ENCODE measurements at places on chromosomes 5 and 9. TPM values are rescaled to one million over a fixed set of nuclear protein-coding genes. Genes with fewer than 3 reads are reported as not detected.

DNA sequence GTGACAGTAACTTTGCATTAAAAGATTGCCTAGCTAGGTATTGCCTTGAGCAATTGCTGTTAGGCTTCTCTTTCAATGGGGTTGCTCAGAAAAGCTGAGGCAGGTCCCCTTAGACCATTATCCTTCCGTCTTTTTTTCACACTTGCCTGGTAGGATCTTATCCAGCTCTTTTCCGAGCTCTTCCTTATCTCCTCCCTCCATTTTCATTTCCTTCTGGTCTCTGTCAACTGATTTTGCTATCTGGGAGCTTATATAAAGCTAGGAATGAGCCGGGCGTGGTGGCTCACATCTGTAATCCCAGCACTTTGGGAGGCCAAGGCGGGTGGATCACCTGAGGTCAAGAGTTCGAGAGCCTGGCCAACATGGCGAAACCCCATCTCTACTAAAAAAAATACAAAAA lies 6.6 kb upstream of the HMGCR start:
- no peak for DNase-seq
- no peaks in the 10 kb centered on the region for H3K36me3 ChIP-seq
- no peak overlapping the region for H3K4me3 ChIP-seq
- H3K27me3 ChIP-seq: no peaks in the 10 kb centered on the region
- no peaks in the 10 kb centered on the region for H3K4me1 ChIP-seq
- H3K27ac ChIP-seq: no peak overlapping the region

DNA sequence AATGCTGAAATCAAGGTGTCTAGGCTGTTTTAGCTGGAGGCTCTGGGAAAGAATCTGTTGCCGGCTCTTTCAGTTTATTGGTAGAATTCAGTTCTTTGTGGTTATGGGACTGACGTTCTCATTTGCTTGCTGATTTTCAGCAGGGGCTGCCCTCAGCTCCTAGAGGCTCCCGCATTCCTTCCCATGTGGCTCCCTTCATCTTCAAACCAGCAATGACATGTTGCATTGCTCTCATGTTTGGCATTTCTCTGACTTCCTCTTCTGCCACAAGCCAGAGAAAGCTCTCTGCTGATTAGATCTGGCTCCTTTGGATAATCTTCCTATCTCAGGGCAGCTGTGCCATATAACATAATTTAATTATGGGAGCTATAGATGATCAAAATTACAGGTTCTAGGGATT lies 360.3 kb downstream of the LRRC70 start:
- H3K4me3 ChIP-seq: no peak overlapping the region

DNA sequence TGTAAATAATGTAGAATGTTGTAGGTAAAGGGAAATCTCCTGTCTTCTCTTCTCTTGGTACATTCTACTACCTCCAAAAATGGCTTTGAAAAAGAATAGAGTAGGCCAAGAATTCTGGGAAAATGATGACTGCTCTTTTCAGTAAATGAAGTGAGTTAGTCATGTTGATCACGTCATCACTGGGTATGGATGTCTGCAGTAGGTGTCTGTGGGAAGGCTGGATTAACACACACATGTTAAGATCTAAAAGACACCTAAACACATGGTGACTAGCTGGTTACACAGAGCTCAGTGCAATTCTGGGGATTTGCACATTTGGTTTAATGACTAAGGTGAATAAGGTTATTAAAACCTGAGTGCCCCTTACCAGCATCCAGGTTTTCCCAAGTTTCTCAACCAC lies 161.5 kb downstream of the CEP120 start:
- DNase-seq: peak; percentile 52
- no peaks in the 10 kb centered on the region for H3K36me3 ChIP-seq
- H3K27me3 ChIP-seq: no peaks in the 10 kb centered on the region
- H3K4me1 ChIP-seq: no peaks in the 10 kb centered on the region

DNA sequence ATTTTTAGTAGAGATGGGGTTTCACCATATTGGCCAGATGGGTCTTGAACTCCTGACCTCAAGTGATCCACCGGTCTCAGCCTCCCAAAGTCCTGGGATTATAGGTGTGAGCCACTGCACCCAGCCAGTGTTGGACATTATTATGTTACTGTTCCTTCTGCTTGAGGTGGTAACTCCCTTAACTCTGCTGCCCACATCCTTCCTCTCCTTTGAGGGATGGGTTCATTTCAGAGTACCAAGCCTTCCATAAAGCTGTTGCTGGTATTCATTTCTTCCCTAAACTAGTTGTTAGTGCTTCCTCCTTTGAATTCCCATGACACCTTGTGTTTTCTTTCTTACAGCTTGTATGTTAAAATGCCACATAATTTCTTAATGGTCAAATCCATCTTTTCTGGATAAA lies 54.0 kb downstream of the CTNNA1 start:
- no peak overlapping the region for H3K4me3 ChIP-seq
- H3K36me3 ChIP-seq: peaks cover 10% of the 10 kb centered on the region
- no peak overlapping the region for H3K27ac ChIP-seq
- H3K27me3 ChIP-seq: no peaks in the 10 kb centered on the region

- peaks cover 32% of the 10 kb centered on the region for H3K4me1 ChIP-seq
- no peak overlapping the region for H3K4me3 ChIP-seq
Observed at GRCh38 chr9:129557192-129558036, 63.5 kb downstream of the C9orf50 start.

DNA sequence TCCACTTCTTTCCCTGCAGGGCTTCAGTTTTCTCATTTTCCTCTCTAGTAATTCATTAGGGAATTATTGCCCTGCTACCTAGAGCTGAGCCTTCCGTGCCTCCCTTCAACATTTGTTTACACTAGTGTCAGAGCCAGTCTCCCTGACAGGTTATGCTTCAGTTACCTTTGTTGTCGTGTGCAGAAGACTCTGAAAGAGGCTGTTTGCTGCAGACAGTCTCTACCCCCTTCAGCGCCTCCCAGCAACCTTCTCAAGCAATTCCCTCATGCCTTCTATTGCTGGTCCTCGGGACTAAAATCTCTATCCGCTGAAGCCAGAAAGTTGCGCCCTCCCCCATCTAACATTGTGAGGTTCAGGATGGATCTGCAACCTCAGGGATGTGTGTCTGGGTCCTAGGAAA lies 12.8 kb downstream of the RALGPS1 start:
- peaks cover 19% of the 10 kb centered on the region for H3K27me3 ChIP-seq
- H3K4me3 ChIP-seq: no peak overlapping the region
- H3K27ac ChIP-seq: no peak overlapping the region
- no peaks in the 10 kb centered on the region for H3K36me3 ChIP-seq
- H3K4me1 ChIP-seq: peaks cover 8% of the 10 kb centered on the region
- no peak for DNase-seq

DNA sequence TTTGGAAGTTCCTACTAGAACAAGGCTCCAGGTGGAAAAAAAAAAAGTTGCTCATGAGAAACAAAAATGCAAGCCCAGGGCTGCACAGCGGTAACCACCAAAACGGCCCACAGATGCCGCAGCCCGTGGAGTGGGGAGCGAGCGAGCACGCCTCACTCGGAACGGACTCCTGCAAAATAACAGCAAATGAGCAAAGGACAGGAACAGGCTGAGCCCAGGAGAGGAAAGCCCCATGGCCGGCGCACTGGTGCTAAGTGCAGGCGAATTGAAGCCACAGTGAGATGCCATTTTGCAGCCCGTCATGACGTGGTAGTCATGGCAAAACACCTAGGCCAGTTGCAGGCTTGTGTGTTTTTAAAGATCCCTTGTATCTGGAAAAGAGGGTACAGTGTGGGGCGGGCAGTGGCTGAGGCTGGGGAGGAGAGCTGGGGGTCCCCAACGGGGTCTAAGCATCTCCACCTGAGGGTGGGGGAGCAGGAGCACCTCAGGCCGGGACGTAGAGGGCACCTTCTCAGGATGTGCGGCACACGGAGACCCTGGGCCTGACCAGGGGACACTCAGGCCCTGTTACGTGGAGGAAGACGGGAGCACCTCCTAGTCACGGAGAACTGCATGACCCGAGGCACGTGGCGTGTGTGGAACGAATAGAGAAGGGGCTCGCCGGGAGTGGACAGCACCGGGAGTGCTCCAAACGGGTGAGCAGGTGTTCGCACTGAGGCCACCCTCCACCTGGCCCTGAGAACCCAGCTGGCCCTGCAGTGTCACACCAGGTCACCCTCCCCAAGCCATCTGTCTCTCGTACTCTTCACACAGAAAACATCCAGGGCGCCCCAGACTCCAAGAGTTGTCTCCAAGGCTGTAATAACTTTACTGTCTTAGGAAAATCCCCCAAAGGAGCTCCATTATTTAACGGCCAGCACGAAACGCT lies 10.7 kb downstream of the GRM6 start:
- no peaks in the 10 kb centered on the region for H3K4me1 ChIP-seq
- no peak overlapping the region for H3K27ac ChIP-seq
- no peaks in the 10 kb centered on the region for H3K36me3 ChIP-seq
- no peak overlapping the region for H3K4me3 ChIP-seq
- no peak for DNase-seq

- DNase-seq: no peak
- H3K27ac ChIP-seq: no peak overlapping the region
- no peaks in the 10 kb centered on the region for H3K4me1 ChIP-seq
Observed at GRCh38 chr9:136144450-136144849, 25.8 kb upstream of the TMEM250 start.

DNA sequence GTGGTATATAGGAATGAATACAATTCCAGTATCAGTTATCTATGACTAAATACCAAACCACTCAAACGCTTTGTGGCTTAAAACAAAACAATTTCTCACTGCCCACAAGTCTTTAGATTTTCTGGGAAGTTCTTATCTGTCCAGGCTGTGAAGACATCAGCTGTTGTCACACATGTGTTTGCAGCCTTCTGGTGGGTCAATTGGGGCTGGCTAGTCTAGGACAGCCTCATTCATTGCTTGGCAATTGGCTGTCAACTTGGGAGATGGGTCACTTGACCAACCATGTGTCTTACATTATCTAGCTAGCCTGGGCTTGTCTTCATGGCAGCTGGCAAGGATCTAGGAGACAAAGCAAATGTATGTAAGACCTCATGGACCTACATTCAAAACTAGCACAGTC lies 53.8 kb upstream of the PAPPA start:
- no peaks in the 10 kb centered on the region for H3K27me3 ChIP-seq
- H3K4me1 ChIP-seq: peaks cover 10% of the 10 kb centered on the region
- H3K27ac ChIP-seq: no peak overlapping the region
- DNase-seq: peak; percentile 60
- no peaks in the 10 kb centered on the region for H3K36me3 ChIP-seq

DNA sequence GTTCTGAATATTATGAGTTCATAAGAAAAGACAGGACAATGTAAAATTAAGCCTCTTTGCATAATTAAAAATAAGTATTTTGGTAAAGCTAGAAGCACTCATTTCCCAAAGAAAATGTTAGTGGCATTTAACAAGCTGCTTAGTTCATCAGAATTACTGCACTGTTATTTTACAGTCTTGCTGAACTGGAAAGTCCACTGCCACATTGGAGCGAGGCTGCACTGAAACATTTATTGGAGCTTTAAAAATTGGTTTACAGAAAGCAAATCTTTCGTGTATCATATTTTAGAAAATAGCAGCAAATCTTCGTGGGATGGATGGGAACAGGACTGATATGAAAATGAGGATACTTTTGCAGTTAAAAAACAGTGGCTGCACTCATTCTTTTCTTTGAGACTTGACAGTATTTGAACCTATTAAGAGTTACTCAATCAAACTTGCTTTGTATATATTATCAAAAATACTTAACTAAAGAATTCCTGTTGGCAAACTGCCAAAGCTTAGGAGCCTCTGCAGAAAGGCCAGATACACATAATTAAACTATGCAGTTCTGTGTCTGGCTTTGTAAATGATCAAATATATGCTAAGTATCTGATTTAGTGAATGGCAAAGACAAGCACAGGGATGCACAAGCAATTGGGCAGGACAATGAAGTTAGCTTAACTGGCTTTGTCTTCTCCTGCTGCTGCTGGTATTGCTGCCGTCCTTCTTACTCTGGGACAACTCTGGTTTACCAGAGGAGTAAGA lies 16.5 kb upstream of the FBXL7 start:
- peaks cover 1% of the 10 kb centered on the region for H3K4me1 ChIP-seq
- H3K4me3 ChIP-seq: no peak overlapping the region
- H3K27me3 ChIP-seq: peaks cover 19% of the 10 kb centered on the region
- peak; percentile 19 for DNase-seq
- no peak overlapping the region for H3K27ac ChIP-seq

DNA sequence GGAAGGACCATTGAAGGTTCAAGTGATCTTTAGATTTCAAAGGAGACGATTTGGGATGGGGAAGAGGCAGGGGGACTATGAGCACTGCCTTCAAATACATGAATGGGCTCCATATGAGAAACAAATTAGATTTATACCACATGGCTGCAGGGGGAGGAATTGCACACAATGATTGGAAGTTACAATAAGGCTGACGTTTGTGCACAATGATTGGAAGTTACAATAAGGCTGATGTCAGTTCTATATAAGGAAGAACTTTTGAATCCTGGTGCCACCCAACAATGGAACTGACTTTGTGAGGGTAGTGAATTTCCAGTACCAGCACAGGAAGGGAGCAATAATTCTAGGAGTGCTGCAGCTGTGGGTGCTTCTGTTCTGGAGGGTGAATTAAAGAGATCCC lies 95.7 kb upstream of the PTGER4 start:
- DNase-seq: no peak
- no peak overlapping the region for H3K27ac ChIP-seq
- H3K36me3 ChIP-seq: no peaks in the 10 kb centered on the region
- no peaks in the 10 kb centered on the region for H3K4me1 ChIP-seq
- H3K27me3 ChIP-seq: no peaks in the 10 kb centered on the region

DNA sequence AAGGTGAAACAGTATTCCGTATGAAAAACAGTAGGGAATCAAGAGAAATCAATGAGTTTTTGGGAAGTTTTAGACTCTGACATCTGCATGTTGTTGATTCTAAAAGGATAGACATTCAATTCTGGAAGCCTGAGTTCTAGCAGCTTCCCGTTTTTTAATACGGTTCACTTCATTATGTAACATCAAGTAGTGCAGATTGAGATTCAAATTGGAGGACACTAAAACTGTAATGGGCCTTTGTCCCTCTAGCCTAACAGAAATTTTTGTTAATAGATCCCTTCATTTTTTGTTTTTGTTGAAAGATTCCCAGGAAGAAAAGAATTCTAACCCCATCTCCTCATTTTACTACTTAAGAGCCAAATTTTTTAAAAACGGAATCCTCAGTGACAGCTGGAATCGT lies 384.6 kb downstream of the SH3GL2 start:
- no peak overlapping the region for H3K27ac ChIP-seq
- no peaks in the 10 kb centered on the region for H3K4me1 ChIP-seq
- no peaks in the 10 kb centered on the region for H3K27me3 ChIP-seq

The CDKN2B-AS1 gene
- 1.1 TPM for total RNA-seq

The PCDHGB2 gene
- 2.8 TPM for total RNA-seq

The PCDHB11 gene
- under 0.01 TPM for total RNA-seq

The GKAP1 gene
- 1.7 TPM for total RNA-seq

The F2RL1 gene
- 9.4 TPM for total RNA-seq

The PCDHA9 gene
- total RNA-seq: under 0.01 TPM

The ANKRD33B gene
- 2.5 TPM for total RNA-seq

The NKD2 gene
- total RNA-seq: not detected

The ABO gene
- total RNA-seq: not detected

The MEF2C gene
- total RNA-seq: 6.8 TPM

The GCNT1 gene
- 46.6 TPM for total RNA-seq

The HAVCR2 gene
- total RNA-seq: under 0.01 TPM

The C5 gene
- 2.8 TPM for total RNA-seq

The LRRC14B gene
- not detected for total RNA-seq

The PTPRD gene
- 0.18 TPM for total RNA-seq
